ENCODE measurements at places on chromosomes 1 and 21. TPM values are rescaled to one million over a fixed set of nuclear protein-coding genes. Genes with fewer than 3 reads are reported as not detected.

Gene AMY2A
- total RNA-seq: 4.2 TPM

Gene FAM177B
- total RNA-seq: 0.18 TPM

Gene CFHR2
- total RNA-seq: not detected

Gene LRRC8C
- 9.0 TPM for total RNA-seq

Gene PTPRC
- 46.6 TPM for total RNA-seq

Gene B3GALT5
- 0.39 TPM for total RNA-seq

Gene CDC14A
- total RNA-seq: 8.3 TPM

Gene WNT2B
- 15.8 TPM for total RNA-seq

Gene UBL4B
- total RNA-seq: not detected

- no peak for DNase-seq
Observed at GRCh38 chr21:16363518-16363917, 633.7 kb downstream of the USP25 start.

GRCh38 chr1:8083739-8084484 is 57.8 kb upstream of the ERRFI1 start:
- no peak for DNase-seq

DNA sequence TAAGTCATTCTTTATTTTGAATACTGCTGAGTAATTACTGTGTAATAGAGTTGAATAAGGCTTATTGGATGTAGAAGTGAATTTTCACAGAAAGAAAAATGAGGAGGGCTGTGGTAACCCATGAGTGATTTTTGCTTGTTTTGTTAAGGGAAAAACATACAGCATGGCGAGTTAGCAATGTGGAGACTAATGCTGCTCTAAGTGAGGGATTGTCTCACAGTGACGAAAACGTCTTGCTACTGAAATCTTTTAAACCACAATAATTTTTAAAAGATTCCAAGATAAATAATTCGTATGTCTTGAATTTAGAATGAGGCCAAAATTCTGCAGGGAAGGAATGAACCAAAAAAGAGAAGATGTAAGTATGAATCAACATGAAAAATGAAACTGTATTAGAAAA is 16.2 kb upstream of the PLA2G4A start:
- no peak for DNase-seq

DNA sequence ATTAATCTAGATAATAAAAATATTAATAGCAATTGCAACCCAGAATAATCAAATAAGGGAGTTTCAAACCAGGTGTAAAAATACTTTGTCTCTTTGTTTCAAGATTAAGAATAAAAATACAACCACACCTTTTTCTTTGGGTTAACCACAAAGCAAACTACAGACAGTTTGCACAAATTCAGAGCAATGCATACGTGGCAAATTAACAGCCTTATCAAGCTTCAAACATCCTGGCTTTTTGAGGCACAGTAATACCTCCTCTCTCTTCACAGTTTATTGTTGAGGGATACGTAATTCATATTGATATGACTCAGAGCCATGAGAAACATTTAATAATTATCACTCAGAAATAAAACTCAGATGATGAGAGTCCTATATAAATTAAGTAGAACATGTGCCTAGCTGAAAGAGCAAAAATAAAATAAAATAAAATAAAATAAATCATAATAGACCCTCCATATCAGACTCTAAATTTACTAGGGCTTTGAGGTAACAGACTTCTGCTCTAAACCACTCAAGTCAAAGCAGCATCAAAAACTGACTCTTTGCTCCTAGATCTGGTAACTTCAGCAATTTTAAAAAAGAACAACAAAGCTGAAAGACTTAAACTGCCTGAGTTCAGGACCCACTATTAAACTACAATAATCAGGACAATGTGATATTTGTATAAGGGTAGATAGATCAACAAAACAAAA is 11.4 kb downstream of the EDEM3 start:
- DNase-seq: no peak

- DNase-seq: no peak
Observed at GRCh38 chr1:220791285-220791684, 4.6 kb downstream of the MTARC1 start.

DNA sequence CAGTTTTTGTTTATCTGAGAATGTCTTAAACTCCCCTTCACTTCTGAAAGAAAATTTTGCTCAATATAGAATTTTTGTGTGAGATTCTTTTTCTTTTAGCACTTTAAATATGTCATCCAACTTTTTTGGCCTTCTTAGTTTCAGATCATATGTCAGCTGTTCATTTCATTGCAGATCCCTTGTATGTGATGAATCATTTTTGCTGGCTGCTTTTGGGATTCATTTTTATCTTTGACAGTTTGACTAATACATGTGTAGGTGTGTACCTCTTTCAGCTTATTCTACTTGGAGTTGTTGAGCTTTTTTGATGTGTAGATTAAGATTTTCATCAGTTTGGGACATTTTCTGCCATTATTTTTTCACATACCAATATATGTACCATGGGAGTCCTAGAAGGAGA is 156.8 kb downstream of the FASLG start:
- DNase-seq: no peak

- no peak for DNase-seq
Observed at GRCh38 chr1:53336146-53336545, 8.3 kb upstream of the LRP8 start.

- no peak for DNase-seq
Observed at GRCh38 chr1:97820470-97821188, 100.2 kb downstream of the DPYD start.

- no peak for DNase-seq
Observed at GRCh38 chr21:45411810-45412206, 6.8 kb downstream of the COL18A1 start.

DNA sequence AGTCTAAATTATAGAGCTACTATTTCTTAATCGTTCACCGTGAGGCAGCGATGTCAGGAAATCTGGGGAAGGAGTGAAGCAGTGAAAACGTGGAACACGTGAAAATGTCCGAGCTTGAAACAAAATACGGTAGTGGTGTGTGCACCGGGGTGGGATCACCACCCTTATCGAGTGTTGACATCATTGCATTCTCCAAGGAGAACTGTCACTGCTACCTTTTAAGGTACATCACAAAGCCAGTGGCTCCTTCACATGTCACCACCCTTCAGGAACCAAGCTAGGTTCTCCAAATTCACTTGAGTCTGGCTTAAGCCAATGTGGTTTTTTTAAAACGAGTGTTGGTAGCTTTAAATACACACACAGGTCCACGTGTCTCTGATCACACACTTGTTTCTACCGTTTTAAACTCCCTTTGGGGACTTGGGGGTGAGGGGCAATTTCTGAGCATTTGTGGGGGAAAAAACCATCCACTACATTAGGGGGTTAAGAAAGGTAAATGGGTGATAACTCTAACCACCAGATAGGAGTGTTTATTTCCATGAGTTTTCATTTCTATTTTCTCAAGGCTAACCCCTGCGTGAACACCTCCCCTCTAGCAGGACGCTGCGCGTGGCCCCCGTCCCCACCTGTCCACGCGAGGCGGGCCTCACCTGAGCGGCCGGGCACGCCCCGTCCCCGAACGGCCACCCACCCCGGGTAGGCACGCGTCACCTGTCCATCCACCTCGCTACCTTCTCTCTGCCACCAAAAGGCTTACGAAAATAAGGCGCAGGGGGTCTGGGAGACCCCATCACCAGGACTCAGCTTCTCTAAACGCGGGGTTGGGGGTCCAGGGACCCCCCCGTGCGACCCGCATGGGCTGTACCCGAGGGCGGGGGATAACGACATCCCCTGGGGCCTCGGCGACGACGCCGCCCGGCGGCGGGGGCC is 978 bp downstream of the PRDM15 start:
- no peak for DNase-seq

- no peak for DNase-seq
Observed at GRCh38 chr21:26655460-26655859, 82.4 kb upstream of the CYYR1 start.

GRCh38 chr1:2267862-2268261 is 39.7 kb downstream of the SKI start:
- no peak for DNase-seq

GRCh38 chr1:111656086-111657017 is 36.8 kb downstream of the RAP1A start:
- DNase-seq: no peak

DNA sequence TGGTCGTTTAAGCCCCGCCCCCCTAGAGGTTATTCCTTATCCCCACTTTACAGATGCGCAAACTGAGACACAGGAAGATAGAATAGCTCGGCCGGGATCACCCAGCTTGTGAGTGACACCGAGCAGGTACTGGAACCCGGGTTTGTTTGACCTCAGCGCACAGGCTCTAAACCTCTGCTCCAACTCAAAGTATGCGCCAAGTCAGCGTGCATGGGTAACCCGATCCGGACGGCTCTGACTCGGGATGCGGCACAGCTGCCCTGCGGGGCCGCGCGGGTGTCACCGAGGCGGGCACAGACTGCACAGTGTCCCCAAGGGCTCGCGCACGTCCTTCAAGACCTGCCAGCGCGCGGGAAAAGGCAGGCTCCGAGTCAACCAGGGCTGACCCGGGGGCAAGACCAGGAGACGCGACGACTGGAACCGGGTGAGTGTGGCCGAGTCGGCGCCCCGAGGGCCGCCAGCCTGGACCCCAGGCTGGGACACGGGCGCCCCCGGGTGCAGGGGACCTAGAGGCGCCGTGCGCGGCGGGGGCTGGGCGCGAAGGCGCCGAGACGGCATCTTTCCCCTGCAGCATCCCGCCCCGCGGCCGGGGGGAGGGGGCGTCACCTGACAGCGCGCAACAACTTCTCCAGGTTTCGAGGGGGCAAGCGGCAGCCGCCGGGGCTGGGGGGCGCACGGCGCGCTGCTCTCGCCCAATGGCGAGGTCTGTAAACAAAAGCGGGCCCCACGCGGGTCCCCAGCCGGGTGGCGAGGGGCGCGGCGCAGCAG is 101.9 kb upstream of the SOD1 start:
- no peak for DNase-seq

DNA sequence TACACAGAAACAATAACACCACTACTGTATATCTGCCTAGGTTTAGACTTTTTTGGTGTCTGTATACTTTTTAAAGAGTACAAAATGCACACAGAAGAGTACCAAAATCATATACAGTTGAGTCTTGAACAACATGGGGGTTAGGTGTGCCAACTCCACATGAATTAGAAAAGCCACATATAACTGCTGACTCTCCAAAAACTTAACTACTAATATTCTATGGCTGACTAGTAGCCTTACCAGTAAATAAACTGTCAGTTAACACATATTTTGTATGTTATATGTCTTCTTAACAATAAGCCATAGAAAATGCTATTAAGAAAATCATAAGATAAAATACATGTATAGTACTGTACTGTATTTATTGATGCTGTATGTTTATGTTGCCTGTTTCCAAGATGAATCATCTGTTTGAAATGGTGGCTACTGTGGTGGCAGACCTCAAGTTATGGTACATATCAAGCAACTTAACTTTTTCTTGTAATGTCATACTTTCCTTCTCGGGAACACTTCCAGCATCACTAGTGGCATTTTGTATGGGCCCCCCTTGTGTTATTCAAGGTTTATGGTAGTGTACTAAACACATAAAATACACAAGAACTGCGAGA is 71.2 kb downstream of the LHX4 start:
- no peak for DNase-seq

GRCh38 chr21:29939104-29939923 is 482 bp downstream of the GRIK1 start:
- DNase-seq: peak; percentile 72

DNA sequence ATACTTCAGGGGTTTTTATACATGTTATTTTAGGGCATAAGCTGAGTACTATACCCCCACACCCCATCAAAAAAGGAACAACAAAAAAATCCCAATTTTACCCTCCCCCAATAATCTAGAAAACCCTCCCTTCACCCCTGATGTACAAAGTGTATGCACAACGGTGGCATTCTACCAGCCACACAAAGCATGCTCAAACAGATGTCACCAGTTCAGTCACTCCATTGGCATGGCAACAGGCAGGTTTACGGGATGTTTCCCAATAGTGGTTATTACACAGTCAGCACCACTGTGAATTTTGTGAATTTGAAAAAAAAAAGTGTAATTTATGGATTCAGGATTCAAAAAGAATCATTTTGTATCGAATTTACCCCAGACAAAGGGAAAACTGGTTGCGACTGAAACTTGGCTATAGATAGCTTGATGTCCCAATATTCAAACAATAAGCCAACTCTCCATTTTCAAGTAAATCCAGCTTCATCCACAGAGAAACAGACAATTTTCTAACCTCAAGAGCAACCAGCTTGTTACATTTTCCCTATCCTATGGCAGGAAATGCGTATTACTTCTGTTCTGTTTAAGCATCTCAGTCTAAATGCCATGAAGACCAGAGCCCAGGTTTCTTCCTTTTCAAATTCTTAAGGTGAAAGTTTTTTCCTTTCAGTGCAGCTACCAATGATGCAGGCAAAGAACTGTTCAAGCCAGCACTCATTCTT is 34.0 kb upstream of the SLC45A3 start:
- DNase-seq: no peak

DNA sequence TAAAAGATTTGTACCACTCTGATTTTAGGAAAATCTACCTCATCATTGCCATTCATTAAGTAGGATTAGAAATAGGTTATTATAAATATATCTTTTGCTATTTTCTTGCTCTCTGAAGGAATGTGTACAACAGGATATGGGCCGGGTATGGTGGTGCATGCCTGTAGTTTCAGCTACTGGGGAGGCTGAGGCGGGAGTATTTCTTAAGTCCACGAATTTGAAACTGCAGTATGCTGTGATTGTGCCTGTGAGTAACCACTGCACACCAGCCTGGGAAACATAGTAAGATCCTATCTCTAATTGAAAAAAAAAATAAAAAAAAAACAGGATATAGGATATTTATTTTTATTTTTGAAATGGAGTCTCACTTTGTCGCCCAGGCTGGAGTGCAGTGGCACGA is 50.0 kb downstream of the CLIC4 start:
- no peak for DNase-seq

- DNase-seq: no peak
Observed at GRCh38 chr1:77832901-77833300, 53.5 kb downstream of the MIGA1 start.

DNA sequence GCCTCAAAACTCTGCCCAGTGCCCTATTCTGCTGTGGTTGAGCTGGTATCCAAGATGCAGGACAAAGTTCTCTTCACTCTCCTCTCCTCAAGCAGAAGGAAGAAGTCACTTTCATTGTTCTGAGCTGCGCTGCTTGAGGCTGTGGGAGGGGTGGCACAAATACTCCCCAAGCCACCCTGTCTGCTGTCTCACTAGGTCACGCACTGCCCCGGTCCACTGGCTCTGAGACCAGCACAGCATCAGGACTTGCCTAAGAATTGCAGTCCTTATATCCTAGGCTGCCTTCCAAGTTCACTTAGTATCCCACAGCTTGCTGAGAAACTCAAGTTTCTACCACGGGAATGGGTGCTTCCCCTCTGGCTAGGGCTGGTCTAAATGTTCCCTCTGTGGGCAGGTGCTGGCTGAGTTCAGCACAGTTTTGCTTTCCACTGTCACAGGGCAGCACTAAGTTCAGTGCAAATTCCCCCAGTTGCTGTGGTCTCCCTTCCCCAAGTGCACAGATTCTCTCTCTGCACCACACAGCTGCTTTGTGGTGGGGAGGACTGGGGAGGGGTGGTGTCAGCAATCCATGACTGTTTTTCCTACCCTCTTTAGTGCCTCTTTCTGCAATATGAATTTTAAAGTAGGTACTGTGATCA is 32.4 kb downstream of the SLC9C2 start:
- no peak for DNase-seq

All from aorta (tissue), 5 donors.